ENCODE measurements at places on chromosomes 4 and X.

GRCh38 chrX:136030303-136031191 is 45.3 kb downstream of the SLC9A6 start:
- DNase-seq: no peak

DNA sequence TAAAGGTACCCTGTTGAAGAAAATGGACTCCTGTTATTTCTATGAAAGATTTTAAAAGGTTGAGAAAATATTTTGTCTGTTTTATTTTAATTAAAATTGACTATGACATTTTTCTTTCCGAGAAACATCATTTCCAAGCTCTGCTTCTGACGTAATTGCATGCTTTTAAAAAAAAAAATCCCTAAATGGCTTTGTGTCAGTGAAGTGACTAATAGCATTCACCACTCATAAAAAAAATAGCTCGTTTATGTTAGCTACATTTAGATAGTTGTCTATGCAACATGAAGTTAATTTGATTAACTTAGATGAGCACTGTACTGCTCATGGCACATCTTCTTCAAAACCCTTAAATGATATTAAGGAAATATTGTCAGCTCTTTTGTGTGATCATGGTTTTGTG is 105.1 kb upstream of the KLHL13 start:
- DNase-seq: no peak

DNA sequence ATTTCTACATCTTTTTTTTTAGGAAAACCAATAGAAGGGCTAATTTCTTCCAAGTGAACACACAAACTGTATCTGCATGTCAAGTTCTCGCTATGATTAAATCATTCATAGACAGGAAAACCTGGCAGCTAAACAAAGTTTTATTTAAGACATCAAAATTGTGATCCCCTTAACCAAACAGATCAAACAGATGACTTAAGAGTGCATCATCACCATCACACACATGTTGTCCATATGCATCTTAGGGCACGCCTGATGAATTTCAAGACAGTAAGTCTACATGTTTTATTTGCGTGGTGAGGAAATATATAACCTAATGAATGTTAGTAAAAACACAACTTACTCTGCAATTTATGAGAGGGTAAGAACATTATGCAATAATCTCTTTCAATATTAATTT is 317.0 kb upstream of the ANXA10 start:
- no peak for DNase-seq

DNA sequence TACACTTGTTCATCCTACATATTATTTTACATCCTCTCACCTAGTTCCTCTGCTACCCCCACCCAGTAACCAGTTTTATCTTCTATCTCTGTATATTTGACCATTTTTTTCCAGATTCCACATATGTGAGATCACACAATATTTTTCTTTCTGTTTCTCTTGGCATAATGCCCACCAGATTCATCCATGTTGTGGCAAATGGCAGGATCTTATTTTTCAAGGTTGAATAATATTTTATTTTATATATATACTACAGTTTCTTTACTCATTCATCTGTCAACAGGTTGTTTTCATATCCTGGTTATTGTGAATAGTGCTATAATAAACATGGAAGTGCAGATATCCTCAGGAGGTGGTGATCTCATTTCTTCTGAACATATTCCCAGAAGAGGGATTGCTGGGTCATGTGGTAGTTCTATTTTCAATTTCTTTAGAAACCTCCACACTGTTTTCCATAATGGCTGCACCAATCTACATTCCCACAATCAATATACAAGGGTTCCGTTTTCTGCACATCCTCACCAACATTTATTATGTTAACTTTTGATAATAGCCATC is 48.2 kb downstream of the THAP9 start:
- no peak for DNase-seq

DNA sequence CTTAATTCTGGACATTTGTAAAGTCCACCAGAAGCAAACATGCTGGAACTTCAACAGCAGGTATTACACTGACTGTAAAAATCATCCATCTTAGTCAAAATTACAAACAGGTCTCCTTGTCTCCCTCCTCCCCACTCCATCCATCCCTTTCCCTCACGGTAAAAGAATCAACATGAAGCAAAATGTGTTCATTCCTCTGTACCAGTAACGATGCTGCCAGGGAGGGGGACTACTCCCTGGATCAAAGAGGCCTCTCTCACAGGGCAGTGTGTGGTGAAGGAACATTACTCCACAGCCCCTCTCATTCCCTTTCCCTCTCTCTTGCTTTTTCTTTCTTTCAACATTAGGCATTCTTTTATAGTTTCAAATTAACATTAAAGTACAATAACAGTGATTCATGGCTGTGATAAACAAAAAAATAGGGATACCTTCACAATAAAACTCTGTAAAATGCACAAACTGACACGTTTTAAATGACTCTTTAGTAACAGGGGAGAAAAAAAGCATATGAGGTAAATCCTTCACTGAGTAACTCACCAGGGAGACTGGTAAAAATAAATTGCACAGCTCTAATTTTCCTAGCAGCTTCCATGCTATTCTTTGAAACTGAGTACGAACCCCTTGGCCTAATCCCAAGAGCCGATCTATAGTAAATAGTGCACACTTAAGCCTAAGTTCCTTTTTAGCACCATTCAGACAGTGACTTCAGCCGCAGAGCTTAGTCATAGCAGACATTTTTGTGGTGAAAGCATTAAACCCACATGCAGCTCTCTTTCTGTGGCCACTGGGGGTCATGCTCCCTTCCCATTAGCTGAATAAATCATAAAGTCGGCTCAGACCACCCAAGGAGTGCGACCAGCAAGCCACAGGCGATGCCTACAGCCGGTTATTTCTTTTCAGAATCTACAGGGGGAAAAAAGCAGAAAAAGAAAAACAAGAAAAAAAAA is 215.6 kb upstream of the GYPA start:
- DNase-seq: no peak

GRCh38 chr4:95102162-95102790 is 344.5 kb downstream of the BMPR1B start:
- no peak for DNase-seq

- DNase-seq: no peak
Observed at GRCh38 chr4:70315928-70316327, 18.9 kb upstream of the CABS1 start.

DNA sequence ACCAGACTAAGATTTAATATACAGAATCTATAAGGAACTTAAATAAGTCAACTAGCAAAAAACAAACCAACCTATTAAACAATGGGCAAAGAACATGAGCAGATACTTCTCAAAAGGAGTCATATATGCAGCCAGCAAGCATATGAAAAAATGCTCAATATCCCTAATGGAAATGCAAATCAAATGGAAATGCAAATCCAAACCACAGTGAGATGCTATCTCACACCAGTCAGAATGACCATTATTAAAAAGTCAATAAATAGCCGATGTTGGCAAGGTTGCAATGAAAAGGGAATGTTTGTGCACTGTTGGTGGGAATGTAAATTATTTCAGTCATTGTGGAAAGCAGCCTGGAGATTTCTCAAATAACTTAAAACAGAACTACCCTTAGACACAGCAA is 97.0 kb upstream of the SLC6A14 start:
- DNase-seq: no peak

- DNase-seq: no peak
Observed at GRCh38 chr4:142475663-142476062, 370.4 kb downstream of the INPP4B start.

DNA sequence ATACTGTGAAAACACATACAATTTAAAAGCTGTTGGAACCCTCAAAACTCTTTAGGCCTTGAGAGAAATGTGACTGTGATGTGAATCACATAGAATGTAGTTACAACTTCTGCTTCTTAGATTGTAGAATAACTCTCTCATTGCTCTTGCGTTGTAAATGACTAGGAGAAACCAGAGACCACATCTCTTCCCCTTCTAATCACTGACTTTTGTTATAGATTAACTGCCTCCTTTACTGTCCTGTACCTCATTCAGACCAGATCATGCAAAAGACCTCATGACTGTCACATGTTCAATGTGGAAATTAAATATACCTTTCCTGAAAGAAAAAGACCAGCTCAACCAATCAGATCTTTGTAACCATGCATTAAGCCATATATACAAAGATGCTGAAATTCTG is 43.2 kb upstream of the NEIL3 start:
- no peak for DNase-seq

- DNase-seq: no peak
Observed at GRCh38 chrX:129606918-129607317, 47.8 kb downstream of the APLN start.

DNA sequence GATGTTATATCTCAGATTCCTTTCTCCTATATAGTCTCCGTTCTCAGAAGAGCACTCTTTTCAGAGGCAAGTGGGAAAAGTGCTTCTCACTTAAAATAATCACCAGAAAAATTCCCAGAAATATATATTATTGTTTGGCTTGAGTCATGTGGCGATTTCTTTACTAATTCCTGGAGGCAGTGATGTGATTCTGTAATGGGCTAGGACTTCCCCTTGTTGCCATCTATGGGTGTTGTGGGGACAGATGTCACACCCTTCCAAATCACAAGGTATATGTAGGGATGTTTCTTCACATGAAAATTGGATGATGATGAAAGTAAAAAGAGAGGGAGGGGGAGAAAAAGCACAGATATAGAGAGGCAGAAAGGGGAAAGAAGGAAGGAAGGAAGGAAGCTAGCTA is 553.4 kb downstream of the PPP4R3C start:
- no peak for DNase-seq

GRCh38 chr4:145609481-145610427 is 9.4 kb upstream of the MMAA start:
- peak; percentile 44 for DNase-seq

- no peak for DNase-seq
Observed at GRCh38 chr4:25563071-25563564, 92.5 kb upstream of the SLC34A2 start.

- no peak for DNase-seq
Observed at GRCh38 chrX:27953171-27953570, 28.1 kb downstream of the DCAF8L1 start.

GRCh38 chr4:25446611-25447010 is 69.5 kb downstream of the ANAPC4 start:
- DNase-seq: no peak

GRCh38 chr4:79651456-79651855 is 243.4 kb upstream of the GK2 start:
- DNase-seq: no peak

- no peak for DNase-seq
Observed at GRCh38 chrX:29941287-29941686, 274.1 kb upstream of the MAGEB2 start.

- DNase-seq: no peak
Observed at GRCh38 chr4:54574500-54574899, 83.3 kb upstream of the KIT start.

- no peak for DNase-seq
Observed at GRCh38 chr4:113827285-113827684, 65.7 kb upstream of the CAMK2D start.

GRCh38 chrX:152307936-152308335 is 143.2 kb downstream of the GABRA3 start:
- DNase-seq: no peak

- no peak for DNase-seq
Observed at GRCh38 chr4:79609817-79610216, 201.8 kb upstream of the GK2 start.

GRCh38 chr4:88526221-88526815 is 2.7 kb upstream of the PYURF start:
- DNase-seq: no peak

DNA sequence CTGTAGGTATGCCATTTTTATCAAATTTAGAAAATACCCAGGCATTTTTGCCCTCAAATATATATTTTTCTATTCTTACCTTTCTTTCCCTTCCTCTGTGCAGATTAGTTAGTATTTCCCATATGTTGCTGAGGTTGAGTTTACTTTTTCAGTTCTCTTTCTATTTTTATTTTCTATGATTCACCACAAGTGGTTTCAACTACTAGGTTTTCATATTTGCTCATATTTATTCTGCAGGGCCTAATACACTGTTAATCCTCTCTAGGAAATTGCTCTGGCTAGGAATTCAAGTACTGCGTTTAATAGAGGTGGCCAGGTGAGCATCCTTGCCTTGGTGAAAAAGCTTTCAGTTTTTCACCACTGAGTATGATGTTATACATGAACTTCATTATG is 1535.3 kb upstream of the PCDH10 start:
- DNase-seq: no peak

DNA sequence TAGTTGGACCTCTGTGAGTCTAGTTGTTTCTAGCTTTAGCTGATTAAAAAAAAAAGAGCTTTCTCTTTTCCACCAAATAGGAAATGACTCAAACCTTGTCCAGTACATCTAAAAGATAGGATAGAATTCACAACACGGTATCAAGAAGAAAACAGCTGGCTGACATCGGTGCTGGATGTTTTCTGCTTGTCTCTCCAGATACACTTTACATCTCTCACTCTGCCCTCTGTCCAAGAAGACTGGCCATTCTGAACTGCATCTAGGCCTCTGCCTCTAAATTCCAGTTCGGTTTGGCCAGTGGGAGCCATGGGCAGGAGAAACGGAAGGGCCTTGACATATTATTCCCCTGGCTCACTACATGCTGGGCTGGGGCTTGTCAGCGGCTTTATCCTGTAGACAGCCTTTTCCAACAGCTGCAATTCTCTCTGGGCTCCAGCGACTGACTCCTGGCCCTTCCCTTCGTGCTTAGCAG is 57.3 kb upstream of the SHISA3 start:
- DNase-seq: no peak

GRCh38 chr4:76341063-76341462 is 34.5 kb downstream of the STBD1 start:
- no peak for DNase-seq

GRCh38 chrX:105829011-105829410 is 6.7 kb downstream of the NRK start:
- DNase-seq: no peak

GRCh38 chrX:108494406-108495090 is 54.9 kb downstream of the COL4A5 start:
- no peak for DNase-seq

All from stimulated activated CD4-positive, alpha-beta T cell treated with anti-CD3 and anti-CD28 coated beads, Interleukin-15, amount 100 ng/mL, for 1 hour (primary cell).